ENCODE measurements at places on chromosomes 6 and 20.

DNA sequence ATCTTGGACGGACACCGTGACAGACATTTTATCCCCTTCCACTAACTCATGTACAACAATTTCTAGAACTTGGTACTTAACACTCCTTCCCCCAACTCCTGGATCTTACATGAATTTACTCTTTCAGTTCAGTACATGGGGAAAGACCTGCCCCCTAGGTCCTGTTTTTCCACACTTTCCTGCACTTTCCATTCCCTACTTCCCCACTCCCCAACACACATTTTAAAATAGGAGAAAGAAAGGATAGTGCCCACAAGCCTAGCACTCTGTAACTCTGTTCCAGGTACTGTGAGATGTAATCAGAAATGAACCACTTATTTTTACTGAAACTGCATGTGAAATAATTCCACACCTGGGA is 1.3 kb downstream of the ADGRG6 start:
- no peak for DNase-seq

GRCh38 chr6:155328539-155329459 is 14.5 kb upstream of the TFB1M start:
- no peak for DNase-seq

DNA sequence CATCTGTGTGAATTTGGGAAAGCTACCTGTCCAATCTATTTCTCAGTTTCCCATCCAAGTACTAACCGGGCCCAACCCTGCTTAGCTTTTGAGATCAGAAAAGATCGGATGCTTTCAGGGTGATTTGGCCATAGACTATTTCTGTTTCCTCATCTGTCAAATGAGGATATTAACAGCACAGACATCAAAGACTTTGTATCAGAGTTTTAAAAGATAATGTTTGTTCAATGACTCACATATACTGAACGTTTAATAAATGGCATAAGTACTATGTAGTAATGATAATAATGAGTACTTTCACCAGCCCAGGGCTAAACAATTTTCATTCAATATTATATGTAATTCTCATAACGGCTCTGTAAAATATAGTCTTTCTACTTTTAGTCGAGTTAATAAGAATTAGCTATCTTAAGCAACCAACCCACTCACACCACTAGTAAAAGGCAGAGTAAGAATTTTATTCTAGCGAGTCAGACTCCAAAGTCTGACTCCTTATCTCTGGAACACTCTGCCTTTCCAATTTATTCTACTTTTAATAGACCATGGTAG is 216.5 kb downstream of the ARHGAP18 start:
- no peak for DNase-seq

DNA sequence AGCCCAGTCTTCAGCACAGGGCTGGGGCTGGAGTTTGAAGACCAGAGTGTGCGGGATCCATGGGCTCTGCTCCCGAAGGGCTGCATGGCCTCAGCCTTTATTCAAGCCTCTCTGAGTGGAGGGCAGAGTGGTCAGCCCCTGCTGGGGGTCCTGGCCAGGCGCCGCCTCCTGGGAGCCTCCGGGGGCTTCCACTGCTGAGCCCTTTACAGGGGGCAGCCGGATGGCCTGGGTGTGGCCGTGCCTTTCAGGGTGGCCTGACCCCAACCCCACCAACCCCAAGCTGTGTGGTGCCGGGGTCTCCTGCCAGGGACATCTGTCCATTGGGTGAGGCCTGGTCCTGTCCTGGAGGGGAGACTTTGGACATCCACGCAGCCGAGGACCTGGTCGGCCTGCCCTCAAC is 76.0 kb upstream of the SLCO4A1 start:
- no peak for DNase-seq

GRCh38 chr6:28977341-28978132 is 27.6 kb downstream of the ZNF311 start:
- DNase-seq, result no peak

DNA sequence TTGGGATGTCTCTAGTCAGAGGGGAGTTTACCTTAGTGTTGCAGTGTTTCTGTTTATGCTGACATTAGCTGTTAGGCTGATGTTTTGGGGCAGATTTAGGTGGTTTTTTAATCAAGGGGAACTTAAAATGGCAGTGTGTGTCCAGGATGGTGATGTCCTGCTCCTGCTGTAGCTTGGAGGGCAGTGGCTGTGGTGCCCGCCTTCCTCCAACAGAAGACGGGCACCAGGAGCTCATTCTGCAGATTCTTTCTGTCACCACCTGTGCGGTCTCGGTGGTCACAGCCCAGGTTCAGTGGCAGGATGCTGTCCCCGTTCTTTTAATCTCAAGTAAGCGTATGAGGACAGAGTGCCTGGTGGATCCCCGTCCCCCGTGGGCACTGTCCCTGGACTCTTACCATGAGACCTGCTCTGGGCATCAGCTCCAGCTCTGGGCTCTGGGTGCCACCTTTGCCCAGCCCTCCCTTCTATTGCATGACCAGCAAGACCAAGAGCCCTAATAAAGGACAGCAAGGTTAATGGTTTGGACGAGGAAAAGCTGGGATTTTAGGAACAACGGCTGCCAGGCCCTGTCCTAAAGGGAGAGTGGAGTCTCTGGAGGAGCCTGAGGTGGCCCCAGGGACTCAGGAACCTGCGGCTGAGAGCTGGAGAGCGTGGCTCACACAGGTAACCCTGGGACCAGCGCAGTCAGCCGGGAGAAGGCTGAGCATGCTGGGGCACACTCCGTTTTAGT is 217.3 kb downstream of the ERMARD start:
- no peak for DNase-seq

DNA sequence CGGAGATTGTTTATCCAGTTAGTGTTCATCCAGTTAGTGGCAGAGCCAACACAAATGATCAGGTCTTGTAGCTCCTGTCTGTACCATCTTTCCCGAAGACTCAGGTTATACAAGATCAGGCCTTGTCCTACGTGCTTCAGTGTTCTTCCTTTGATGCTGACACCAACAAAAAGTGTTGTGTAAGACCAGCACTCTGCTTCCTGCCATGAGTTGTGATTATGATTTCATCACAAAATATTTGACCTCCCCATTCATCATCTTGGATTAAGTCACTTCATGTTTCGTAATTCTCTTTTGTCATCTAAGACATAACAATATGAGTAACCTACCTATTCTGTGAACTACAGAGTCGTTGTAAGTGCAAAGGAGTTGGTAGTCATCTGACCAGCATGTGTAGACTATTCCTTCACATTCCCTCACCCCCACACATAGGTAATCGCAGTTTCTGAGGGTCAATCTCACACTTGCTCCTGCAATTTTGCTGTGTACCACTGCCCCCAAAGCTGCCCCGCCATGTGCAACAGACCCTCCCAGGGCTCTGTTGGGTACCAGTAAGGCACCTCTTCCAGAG is 135.6 kb upstream of the SLC22A23 start:
- no peak for DNase-seq

- no peak for DNase-seq
Measured at GRCh38 chr6:154301839-154302752, 54.5 kb downstream of the IPCEF1 start.

- no peak for DNase-seq
Measured at GRCh38 chr6:75279418-75279817, 5.2 kb downstream of the TMEM30A start.

GRCh38 chr6:8633762-8634161 is 198.4 kb upstream of the SLC35B3 start:
- DNase-seq, result no peak

DNA sequence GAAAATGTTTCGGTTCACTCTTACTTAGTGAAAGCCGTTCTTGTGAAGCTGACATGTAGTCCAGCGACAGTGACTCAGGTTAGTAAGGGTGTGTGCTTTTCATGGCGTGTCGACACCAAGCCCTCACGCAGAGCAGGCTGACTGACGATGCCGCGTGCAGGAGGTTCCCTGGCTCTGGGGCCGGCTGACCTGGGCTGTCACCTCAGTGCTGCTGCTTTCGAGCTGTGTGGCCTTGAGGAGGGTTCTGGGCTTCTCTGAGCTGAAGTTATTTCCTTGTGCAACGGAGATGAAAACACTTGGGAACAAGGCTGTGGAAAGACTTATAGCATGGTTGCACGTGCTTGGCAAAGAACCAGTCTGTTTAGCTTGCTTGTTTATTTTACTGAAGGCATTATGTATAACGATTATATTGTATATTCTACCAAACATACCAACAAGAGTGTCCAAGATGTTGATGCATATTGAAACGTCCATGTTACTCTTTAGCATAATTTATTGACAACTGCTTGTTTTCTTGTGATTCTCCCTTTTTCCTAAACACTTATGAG is 59.2 kb downstream of the PHACTR3 start:
- no peak for DNase-seq

GRCh38 chr20:45953672-45954071 is 18.3 kb downstream of the ZNF335 start:
- DNase-seq, result no peak

DNA sequence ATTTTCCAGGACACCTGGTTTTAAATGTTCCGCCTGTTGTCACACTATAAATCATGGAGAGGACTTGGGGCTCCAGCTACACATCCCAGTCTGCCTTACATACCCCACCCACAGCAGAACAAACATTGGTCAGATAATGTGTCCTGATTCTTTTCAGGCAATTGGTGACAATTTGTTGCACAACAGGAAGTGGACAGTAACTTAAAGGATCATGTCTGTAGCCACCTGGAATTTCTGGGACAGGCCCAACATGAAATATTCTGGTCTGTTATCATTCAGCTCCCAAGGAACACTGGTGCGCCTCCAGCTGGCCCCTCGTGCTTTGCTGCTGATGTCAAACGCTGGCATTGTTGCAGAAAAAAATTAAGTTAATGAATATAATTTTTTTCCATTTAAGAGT is 117.2 kb downstream of the SOBP start:
- DNase-seq, result no peak

DNA sequence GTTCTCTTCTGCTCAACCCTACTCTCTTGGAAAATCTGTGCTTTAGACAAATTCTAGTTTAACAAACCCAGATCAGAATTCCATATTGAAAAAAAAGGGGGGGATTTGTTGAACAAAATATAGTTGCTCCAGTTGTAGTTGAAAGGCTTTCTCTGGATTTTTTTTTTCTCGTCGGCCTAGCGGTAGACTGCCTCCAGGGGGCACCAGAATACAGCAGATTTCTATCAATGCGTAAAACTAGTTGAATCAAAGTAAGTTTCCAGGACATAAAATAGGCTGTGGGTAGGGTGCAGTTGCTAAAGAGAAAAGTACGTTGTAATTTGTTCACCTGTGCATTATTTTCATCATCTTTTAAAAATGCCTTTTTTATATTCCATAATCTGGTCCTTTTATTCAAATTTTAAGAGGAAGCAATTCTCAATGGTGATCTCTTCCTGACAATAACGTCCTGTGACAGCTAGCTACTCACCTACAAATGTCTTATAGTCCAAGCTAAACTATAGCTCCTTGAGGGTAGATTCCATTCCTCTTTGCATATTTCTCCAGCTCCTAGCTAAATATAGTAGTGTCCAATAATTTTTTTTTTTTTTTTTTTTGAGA is 105.4 kb downstream of the PERP start:
- no peak for DNase-seq

- DNase-seq, result no peak
Measured at GRCh38 chr20:63117151-63117550, 98.8 kb downstream of the YTHDF1 start.

DNA sequence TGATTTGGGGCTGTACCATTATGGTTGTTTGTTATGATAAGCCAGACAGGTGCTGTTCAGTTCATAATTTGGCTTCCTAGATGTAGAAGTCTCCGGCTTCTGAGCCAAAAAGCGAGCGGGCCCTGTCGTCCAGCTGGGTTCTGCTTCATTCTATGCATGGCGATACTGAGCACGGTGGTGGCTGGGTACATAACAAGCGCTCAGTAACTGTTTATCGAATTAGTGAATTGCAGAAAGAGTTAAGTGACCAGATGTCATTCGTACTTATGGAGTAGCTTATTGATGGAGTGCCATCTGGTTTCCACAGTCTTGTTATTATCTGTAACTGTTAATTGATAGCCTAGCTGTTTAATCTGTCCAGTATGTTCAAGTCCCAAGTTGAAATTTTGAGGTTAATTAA is 85.0 kb downstream of the DTD1 start:
- no peak for DNase-seq

GRCh38 chr6:132020138-132020581 is 69.0 kb upstream of the CCN2 start:
- DNase-seq, result no peak

DNA sequence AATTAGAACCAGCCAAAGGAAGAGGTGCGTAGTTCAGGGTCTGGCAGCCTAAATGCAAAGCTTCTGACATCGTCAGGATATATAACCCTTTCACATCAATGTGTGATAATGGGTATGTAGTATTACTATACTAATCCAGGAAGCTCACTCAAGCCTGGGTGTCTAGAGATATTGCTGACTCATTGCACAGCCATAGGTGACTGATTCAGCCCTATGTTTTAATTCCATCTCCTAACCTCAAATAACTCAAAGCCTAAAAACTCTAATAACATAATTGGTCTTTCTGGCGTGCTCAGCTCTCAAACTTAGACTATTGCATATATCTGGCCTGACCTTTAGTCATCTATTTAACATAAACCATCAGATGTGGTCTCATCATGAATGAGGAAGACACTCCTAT is 658.4 kb downstream of the TBC1D32 start:
- DNase-seq, result no peak

DNA sequence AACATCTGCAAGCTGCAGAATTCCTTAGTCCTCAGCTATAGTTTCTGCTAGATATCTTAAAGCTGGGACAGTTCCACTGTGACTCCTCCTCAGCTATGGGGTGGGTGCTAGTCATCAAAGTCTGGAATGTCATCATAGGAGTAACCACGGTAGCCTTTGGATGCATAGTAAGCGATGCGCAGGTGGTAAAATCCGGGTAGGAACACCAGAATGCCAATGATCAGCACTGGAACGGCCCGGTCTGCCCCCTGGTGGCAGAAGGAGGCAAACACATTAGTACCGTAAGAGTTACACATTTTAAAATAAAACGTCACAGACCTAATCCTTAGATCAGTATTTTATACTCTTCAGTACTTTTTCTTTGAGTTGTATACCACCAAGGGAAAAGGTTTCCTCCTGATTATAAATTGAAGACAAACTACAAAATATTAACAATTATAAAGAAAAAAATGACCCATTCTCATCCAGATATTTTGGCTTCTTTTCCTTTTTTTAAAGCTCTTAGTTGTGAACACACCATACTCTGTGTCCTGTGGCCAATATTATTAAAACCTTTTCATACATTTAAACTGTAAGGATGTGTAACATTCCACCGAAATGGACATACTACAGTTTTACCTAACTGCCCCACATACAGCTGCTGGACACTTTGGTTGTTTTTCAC is 18.9 kb downstream of the PCNA start:
- no peak for DNase-seq

DNA sequence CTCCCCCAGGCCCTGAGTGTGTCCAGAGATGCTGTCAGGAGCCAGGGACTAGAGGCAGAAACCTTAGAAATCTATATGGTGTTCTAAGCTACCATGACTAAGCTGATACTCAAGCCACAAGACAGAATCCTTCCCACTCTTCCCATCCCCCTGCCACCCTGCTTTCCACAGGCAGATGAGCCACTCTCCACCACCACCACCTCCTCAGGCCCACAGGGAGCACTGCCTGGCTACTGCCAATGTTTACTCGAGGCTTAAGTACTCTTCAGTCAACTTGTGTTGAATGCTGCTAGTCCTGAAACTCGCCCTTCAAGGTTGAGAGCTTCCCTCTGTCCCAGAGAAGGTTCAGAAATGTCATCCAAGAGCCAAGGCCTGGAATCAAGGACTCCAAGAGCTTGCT is 56.2 kb downstream of the CENPW start:
- no peak for DNase-seq

GRCh38 chr6:159821122-159821521 is 21.0 kb downstream of the PNLDC1 start:
- no peak for DNase-seq

- no peak for DNase-seq
Measured at GRCh38 chr20:17542993-17543412, 11.8 kb upstream of the BFSP1 start.
